Activated CD4-positive, CD25-positive, alpha-beta regulatory T cell treated with anti-CD3 and anti-CD28 coated beads, Interleukin-2, amount 50 U/mL, for 16 hours (primary cell): ENCODE measurements at places on chromosomes 6 and 20.

- no peak for DNase-seq
These were observed 54.3 kb upstream of the CNR1 start for GRCh38 chr6:88220493-88220892.

DNA sequence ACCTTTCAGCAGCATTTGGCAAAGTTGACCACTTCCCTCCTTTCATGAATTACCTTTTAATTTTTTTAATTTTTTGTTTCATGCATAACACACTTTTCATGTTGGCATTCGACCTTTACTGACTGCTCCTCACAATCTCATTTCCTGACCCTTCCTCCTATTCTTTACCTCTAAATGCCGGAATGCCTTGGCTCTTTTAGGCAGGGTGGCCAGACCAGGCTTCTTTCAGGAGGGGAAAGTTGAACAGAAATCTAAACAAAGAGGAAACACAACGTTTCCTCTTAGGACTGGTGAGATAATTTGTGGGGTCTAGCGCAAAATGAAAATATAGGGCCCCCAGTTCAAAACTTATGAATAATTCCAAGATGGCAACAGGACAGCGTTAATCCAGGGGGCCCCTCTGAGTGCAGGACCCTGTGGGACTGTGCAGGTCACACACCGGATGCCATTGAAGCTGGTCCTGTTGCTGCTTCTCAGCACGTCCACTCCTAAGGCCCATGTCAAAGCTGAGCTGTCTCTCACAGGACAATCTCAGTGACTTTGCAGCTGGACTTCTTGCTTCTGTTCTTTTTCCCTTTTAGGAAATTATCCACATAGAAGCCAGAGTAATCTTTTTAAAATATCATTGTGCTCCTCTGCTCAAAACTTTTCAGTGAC lies 313.8 kb downstream of the HDGFL1 start:
- no peak for DNase-seq

GRCh38 chr20:46022411-46023147 lies 6.4 kb upstream of the SLC12A5 start:
- DNase-seq: peak; percentile 59

DNA sequence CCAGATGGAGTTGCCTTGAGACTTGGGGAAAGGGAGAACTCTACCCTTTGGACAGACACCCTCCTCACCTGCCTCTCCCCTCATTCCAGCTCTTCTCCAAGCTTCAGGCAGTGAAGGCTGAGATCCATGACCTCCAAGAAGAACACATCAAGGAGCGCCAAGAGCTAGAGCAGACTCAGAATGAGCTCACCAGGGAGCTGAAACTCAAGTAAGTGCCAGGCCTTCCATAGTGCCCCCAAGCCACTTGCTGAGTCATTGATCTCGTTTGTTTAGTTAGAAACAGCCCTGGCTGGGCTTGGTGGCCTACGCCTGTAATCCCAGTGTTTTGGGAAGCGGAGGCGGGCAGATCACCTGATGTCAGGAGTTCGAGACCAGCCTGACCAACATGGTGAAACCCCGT lies 39.2 kb downstream of the KIF3B start:
- no peak for DNase-seq

DNA sequence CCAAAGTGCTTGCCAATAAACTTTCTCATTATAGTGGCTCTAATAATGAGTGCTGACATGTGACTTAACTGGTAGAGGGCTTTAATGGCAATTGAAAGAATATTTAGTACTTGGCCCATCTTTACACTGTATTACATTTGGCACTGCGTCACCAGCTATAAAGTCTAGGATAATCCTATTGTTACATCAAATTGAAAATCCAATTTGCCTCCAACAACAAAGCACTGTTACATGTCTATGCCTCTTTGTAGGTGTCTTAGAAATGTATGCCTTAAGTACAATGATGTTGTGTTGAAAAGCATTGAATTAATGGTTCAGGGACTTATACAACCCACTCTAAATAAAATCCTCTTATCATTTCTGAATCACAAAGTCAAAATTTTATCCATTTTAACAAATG lies 420.4 kb upstream of the JAG1 start:
- no peak for DNase-seq

DNA sequence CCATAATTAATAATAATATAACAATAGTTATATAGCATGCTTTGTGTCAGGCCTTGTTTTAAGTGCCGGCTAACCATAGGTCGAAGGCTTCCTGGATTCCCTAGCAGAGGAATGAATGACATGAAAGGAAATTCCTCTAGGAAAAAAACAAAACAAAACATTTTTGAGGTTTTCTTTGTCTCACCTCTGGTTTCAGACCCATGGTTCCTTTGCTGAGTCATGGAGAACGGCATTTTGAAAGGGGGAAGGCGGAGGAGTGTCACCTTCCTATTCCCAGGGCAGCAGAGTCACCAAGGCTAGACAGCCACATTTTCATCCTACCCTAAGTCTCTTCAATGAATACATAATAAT lies 25.3 kb upstream of the CCND3 start:
- no peak for DNase-seq
